ENCODE measurements at places on chromosomes 11 and 22.
A peak's percentile ranks its signal among the peaks of the same experiment; 100 is the strongest.

DNA sequence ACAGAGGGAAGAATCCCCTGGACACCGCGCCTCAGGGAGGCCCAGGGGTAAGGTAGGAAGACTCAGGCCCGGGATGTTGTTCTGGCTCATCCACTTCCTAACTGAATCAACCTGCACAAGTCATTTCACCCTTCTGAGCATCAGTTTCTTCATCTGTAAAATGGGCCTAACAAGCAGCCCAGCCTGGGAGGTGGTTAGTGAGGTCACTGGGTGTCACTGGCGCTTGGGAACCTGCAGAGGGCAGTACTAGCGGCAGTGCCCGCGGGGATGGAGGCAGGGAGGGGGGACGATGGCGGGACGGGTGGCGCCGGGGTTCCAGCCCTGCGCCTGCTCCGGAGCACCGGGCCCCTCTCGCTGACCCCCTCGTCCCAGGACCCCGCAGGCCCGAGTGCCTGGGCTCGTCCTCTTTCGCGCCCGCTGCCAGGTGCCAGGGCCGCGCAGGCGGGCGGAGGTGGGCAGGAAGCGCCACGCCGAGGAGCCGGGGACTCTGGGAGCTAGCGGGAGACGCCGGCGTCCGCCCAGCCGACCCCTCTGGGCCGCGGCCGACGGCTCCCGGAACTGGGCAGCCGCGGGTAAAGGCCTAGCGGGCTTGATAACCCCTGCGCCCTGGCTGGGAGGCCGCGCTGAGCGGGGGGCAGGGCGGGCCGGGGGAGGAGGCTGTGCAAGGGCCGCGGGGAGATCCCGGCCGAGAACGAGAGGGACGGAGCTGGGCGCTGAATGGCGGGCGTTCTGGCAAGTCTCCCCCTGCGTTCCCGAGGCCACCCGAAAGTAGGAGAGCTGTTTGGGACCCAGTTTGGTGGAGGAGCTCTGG is at the start of gene NLRX1:
Gene NLRX1 (plus strand): TSS at position 255 of the 811 bp plus-strand sequence. CDS start 2,679 bp downstream, outside the sequence.
- DNase-seq: peak; percentile 93

- no peak for DNase-seq
Observed at GRCh38 chr11:70823771-70824170, 425.4 kb downstream of the CTTN start.

DNA sequence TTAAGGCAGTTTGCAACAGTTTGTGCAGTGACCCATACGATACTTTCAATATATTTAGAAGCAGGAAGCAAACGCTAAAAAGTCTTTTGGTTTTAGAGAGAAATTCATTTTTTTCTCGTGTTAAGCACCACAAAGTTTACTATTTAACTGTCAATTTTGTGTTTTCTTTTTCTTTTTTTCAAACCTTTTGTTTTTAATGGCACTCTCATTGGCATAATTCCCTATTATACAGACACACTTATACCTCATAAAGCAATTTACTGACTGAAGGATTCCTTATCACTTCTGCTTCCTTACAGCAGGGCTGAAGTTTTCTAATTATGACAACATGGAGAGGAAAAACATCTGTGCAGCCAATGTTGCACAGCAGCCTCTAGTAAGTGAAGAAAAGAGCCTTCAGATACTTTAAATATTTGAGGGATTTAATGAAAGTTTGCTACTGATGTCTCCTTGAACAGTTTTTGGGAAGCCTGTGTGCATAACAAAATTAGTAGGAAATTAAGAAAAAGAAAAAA is 2191.2 kb downstream of the LRRC4C start:
- DNase-seq: no peak

DNA sequence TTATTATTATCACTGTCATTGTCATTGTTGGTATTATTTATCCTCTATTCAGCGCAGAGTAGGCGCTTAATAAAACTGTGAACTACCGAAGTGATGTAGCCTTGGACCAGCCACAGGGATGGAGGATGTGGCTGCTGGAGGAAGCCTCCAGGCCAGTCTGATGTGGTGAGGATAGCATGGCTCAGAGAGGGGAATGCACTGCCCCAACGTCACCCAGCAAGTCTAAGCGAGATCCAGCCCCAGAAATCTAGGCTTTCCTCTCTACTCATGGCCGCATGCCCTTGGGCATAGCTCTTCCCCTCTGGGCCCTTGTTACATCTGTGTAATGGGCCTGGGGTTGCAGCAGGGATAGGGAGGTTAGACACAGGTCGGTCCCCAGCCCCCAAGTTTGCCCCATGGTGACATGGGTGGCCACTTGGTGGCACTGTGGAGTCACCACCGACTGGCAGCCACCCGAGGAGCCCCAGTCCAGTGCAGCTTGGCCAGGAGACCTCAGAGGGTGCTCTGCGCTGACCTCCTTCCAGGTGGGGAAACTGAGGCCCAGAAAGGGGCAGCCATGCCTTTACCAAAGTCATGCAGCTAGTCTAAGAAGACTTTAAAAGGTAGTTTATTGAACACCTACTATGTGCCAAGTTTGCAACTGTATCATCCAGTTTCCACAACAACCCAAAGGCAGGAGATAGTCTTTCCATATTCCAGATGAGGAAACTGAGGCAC is 395.7 kb downstream of the MN1 start:
- DNase-seq: peak; percentile 88

GRCh38 chr11:83922318-83922717 is 636.2 kb upstream of the CCDC90B start:
- DNase-seq: no peak

DNA sequence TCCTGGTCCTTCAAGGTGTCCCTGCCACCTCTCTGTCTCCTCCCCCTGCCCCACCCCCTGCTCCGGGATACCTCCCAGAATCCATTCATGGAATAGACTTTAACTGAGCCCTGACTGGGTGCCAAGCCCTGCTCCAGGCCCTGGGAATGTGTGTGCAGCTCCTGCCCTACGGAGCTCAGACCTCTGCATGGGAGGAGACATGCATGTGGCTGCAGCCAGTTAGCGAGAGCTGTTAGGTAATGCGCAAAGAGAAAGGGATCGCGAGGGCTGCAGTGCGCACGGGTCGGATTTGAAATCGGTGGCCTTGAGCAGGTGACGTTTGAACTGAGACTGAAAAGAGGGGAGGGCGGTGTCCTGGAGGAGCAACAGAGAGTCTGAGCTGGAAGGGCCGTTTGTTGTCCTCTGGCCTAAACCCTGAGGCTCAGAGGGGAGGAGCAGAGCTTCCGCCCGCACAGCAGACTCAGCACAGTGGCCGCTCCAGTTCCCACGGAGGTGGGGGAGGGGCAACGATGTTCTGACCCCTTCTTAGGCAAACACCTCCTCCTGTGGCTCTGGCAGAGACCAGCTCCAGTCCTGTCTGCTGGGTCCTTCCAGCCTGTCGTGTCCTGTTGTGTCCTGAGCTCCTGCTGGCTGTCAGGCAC is 19.8 kb upstream of the LRRC10B start:
- no peak for DNase-seq

GRCh38 chr11:77062924-77063323 is 3.8 kb upstream of the CAPN5 start:
- no peak for DNase-seq

GRCh38 chr11:75319035-75319877 is 32.2 kb downstream of the ARRB1 start:
- DNase-seq: no peak

- DNase-seq: no peak
Observed at GRCh38 chr11:120326845-120327281, 1.8 kb downstream of the TLCD5 start.

GRCh38 chr11:107370390-107370789 is 87.2 kb downstream of the CWF19L2 start:
- no peak for DNase-seq

- DNase-seq: no peak
Observed at GRCh38 chr11:40360206-40360798, 1099.2 kb downstream of the LRRC4C start.

GRCh38 chr11:4072668-4073285 is 21.8 kb upstream of the RRM1 start:
- DNase-seq: no peak

- no peak for DNase-seq
Observed at GRCh38 chr11:78763664-78764063, 189.0 kb upstream of the NARS2 start.
